A549 treated with GW870086 at 1 μM for 4 hours (cell line): ENCODE measurements at places on chromosomes 7 and 10. TPM values are rescaled to one million over a fixed set of nuclear protein-coding genes. Genes with fewer than 3 reads are reported as not detected.

The VAX1 gene
- total RNA-seq = 1.2 to 1.5 TPM (median 1.5 TPM) in 5 replicates

The PLPP4 gene
- total RNA-seq = 0.28 to 0.42 TPM in 2 of 5 replicates, not detected in the others

The GIMAP5 gene
- total RNA-seq = 0.14 TPM in 1 of 5 replicates, not detected in the others

The AKR1C4 gene
- total RNA-seq = 0.10 to 0.32 TPM (median 0.24 TPM) in 5 replicates

The ARHGAP21 gene
- total RNA-seq = 37.6 to 48.9 TPM (median 46.4 TPM) in 5 replicates
